Hematopoietic multipotent progenitor cell treated with erythropoietin and hydrocortisone succinate and interleukin-3 and kit ligand, for 4 days (in vitro differentiated cells): ENCODE measurements at places on chromosomes 11 and 22.

DNA sequence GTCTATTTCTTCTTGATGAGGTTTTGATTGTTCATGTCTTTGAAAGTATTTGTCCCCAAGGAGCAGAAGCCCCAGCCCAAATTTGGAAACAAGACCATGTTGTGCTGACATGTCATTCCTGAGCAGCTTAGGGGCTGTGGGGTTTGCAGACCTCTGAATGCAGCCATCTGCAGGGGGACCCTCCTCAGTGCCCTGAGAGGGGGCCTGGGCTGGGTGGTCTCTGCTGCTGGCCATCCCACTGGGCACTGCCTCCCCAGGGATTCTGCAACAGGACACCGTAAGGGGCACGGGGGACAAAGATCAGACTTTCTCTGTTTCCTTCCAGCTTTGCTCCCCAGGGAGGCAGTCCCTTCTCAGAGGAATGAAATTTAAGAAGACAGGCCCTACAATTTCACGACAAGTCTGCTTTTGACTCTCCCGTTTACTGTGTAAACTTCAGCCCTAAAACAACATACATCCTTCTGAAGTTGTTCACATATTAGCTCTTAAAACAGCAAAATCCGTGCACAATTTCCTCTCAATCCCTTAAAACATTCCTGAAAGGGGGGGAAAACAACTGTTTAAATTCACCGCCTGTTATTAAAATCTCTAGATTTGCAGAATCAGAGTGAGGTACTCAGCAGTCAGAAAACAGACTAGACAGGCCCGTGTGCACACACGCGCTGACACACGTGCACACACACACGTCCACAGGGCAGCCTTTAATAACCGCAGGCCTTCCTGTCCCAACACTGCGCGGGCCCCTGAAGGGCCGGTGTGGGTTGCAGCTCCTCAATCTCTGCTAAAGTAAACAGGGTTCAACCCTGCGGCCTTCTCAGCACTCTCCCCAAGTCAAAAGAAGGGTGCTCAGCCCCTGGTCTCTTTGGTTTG lies 109.8 kb downstream of the KCNQ1 start:
- no peak for DNase-seq

GRCh38 chr11:2520736-2521035 lies 75.9 kb downstream of the KCNQ1 start:
- no peak for DNase-seq

DNA sequence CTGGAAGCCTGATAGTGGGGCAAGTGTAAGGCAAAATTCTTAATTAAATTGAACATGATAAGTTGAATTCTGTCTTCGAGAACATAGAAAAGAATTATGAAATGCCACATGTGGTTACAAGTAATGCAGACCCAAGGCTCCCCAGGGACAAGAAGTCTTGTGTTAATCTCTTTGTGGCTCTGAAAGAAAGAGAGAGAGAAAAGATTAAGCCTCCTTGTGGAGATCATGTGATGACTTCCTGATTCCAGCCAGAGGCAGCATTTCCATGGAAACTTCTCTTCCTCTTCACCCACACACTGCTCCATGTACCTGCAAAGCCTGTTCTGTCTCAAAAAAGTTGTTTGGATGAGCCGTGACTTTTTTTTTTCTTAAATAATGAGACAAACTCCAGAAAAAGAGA lies 1.9 kb upstream of the TYR start:
- no peak for DNase-seq

- DNase-seq, result no peak
Measured at GRCh38 chr11:80451105-80451504, 1010.3 kb upstream of the TENM4 start.

DNA sequence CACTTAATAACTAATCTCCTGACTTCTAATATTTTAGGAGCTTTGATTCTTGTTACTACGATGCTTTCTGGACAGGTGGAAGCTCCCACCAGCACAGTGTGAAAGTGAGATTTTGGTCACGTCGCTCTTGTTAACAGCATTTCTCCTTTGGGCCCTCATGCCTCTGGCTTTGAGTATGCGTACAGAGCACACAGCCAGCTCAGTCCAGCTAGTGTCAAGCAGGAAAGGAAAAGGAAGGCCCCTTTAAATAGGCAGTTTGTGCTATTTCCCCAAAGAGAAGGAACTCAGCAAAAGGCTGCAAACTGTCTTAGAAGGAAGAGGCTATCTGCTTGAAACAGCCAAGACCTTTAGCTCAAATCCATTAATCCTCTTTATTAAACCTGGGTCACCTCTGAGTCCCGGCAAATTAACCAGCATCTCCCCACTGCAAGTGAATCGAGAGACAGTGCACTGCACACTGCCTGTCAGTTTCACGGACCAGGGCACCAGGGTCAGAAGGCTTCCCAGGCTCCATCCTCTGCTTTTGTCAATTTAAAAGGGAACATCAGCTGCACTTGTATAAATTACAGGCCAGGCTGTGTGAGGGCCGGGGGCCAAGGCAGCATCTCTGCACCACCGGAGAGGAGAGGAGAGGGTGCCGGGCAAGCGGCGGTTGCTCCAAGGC lies 34.7 kb downstream of the OPCML start:
- no peak for DNase-seq

DNA sequence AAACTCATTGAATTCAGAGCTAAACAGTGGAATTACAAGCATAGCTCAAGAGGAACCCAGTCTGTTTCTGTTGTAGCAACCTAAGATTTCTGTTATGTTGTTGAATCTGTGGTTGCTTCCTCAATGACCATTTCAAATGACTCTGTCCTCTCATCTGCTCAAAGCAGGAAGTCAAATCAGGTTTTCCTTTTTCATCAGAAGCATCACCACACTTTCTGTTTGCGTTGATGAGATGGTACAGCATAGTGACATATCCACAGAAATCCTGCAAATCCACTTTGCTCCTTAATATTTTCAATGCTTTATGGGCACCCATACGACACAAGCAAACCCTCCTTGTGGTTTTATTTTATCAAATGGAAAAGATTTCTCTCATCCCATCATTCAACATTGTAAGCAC lies 12.6 kb upstream of the UCP2 start:
- DNase-seq, result peak; percentile 69

GRCh38 chr11:78290293-78291176 lies 101.8 kb downstream of the USP35 start:
- peak; percentile 94 for DNase-seq

- no peak for DNase-seq
Measured at GRCh38 chr22:49271369-49271727, 556.3 kb downstream of the BRD1 start.

DNA sequence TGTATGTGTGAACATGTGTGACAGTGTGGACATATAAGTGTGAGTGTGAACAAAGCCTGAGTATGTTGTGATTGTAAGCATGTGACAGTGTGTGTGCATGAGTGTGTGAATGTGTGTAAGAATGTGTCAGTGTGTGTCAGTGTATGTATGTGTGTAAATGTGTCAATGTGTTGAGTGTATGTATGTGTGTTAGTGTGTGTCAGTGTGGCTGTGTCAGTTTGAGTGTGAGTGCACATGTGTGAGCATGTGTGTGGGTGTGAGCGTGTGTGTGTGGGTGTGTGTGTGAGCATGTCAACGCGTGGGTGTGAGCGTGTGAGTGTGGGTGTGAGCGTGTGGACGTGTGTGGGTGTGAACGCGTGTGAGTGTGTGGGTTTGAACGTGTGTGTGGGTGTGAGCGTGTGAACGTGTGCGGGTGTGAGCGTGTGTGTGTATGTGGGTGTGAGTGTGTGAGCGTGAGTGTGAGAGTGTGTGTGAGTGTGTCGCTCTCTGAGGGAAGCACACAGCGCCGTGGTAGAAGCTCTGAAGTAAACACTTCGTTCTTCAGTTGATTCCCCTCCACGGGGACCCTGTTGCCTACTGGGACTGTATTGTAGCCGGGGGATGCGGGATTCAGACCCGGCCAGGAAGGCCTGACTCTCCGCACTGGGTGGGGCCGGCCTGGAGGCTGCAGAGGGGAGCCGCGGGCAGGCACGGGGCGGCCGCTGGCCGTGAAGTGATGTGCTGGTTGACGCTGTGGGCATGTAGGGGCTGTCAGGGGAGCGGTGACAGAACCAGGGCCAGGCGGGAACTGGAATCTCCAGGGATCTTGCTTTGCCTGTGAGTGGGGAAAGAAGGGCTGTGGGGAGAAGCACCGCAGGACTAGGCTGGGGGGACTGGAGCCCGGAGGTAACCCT lies 21.1 kb downstream of the RPS6KA4 start:
- no peak for DNase-seq

DNA sequence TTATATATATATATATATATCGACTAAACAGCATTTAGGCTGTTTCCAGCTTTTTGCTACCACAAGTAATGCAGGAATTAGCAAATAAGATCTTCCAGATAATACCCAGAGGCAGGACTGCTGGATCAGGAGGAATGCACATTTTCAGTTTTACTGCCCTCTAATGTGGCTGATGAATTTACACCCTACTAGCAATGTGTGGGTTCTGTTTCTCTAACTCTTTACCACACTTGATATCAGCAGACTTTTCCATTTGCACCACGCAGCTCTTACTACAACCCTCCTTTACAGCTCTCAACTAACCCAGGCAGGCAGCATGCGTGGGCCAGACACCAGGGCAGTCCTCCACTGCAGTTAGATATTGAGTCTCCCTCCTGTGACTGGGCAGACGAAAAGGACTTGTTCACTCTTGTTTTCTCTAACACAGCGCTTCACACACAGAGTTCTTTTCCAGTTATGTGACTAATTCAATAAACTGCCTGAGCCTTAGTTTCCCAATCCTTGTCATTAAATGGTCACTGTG lies 67.7 kb downstream of the IGLL5 start:
- peak; percentile 27 for DNase-seq
